ENCODE measurements at places on chromosomes 5 and 9.

DNA sequence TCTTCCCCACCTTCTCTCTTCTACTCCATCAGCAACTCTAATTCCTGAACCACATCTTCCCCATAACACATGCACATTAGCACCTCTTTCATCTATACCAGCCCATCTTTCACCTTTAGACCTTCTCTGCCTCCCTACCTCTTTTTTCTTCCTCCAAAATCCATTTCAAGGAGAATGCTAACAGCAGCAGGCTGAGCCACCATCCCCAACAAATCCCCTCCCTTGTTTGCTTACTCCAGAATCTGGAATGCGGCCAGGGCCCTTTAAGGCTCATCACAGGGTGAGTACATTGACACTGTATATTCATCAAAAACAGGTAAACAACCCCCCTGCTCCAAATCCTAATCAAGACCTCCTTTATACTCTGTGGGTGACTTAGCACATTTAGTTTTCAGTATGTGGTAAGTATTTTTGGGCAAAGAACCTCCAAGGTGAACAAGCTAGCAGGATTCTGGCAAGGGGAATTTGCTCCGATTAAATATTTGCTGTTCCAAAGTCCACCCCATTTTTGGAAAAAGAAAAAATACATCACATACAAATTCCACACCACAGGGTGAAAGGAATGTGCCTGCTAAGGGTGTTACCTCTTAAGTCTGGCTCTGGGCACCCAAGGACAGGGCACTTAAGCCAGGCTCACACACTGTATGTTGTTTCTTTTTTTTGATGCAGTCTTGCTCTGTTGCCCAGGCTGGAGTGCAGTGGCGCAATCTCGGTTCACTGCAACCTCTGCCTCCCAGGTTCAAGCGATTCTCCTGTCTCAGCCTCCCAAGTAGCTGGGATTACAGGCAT is 71.4 kb downstream of the SERINC5 start:
- no peak for DNase-seq

GRCh38 chr5:74851684-74852353 is 14.4 kb downstream of the FAM169A start:
- DNase-seq, result no peak

- DNase-seq, result no peak
These were observed 29.1 kb upstream of the PLCXD3 start for GRCh38 chr5:41539454-41539853.

DNA sequence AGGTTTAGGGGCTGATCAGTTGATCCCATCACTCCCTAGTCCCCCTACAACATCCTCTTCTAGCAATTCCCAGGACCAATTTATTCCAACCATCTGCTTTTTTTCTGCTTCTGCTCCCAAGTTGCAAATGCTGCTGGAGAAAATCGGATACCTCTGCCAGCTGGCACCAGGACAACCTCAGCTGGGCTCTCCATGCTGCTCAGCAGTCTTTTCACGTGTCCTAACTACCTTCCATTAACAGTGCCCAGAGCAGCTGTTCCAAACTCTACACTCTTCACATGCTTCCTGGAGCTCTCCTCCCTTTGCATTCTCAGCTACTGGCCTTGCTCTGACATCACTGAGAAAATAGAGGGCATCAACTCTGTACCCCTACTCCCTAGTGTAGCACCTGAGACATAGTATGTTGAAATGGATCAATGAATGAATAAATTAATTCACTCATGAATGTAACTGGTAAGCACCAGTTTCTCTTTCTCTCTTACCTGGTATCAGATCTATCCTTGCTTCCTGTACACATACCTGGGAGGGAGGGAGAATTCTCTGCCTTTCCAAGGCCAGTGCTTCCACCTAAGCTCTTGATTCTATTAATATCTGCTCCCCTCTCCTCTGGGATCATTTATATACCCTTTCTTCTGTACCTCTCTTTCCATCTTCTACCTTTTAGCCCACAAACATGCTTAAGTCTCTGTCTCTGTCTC is 191.0 kb downstream of the RAB3C start:
- DNase-seq, result no peak

- no peak for DNase-seq
These were observed 49.3 kb downstream of the CCL28 start for GRCh38 chr5:43362725-43363435.

DNA sequence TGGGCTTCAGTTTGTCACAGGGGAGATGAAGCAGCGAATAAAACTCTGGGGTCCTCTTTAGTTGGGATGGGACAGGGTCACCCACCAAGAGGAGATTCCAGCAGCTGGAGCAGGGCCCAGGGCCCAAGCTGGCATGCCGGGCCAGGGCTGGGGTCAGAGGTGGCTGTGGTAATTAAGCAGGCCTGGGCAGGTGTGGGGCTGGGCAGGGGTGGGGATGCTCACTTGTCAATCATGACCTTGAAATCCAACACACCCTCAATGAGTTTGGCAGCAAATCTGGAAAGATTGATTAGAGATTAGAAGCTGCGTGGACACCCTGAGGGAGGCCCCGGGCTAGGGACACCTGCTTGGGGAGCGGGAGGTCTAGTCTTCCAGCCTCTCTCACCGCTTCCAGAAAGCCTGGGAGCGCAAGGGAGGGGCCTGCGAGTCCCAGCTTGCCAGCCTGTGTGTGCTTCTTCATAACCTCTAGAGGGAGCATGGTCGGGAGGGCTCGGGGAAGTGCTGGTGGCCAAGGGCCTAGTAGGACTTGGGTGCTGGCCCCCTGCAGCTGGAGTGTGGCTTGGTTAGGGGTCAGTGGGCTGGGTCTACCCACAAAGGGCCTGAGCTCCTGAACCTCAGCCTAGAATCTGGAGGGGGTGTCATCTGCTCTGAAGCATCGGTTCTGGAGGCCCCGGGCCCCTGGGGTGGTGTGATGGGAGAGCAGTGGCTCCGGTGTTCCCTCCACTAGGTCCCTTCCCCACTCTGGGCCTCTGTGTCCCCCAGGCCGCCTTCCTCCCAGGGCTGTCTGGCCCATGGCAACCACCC is 7.6 kb downstream of the CRAT start:
- DNase-seq, result no peak

DNA sequence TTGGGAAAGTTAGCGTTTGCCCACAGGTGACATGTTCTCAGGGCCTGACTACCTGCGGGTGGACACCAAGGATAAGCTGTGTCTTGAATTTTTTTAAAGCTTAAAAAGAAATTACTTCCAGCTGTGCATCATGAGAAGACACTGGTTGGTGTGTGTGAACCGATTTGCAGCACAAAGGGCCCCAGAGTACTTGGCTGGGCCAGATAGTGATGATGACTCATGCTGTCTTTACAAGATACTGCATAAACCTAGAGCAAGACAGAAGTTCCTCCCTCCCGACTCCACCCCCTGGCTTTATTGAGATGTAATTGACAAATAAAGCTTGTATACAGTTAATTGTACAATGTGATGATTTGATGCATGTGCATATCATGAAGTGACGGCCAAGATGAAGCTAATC is 212.8 kb downstream of the NXNL2 start:
- DNase-seq, result no peak

DNA sequence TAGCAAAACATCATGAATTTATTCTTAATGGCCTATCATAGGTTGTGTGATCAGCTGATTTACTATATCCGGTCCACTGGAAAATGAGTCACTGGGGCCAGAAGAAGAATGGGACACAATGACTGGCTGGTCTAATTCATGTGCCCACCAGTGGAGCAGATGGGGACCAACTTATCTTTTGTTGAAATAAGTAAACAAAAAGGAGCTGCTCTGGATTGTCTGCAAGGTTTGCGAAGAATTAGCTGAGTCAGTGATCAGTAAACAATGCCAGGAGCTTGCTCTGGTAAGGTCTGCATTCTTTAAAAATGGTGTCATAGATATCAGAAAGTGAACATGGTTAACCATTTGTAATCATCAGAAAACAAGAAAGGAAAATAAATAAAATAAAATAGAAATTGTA is 128.0 kb downstream of the RASEF start:
- no peak for DNase-seq

- DNase-seq, result no peak
These were observed 121.2 kb downstream of the RAPGEF6 start for GRCh38 chr5:131513780-131514179.

DNA sequence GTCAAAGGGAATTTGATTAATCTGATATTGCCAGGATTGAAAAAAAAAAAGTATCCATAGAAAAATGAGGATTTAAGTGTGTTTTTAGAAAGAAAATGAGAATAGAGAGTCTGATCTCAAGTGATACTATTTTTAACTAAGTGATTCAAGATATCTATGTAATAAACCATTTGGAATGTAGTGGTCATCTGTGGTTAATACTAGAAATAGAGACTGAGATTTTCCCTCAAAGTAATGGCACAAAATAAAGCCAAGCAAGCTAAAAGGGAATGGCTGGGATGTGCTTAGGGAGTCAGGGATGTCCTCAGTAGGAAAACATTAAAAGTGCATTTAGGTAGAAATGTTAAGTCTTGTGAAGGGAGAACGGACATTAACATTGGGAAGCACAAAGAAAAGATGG is 90.6 kb downstream of the FBXO4 start:
- DNase-seq, result no peak

DNA sequence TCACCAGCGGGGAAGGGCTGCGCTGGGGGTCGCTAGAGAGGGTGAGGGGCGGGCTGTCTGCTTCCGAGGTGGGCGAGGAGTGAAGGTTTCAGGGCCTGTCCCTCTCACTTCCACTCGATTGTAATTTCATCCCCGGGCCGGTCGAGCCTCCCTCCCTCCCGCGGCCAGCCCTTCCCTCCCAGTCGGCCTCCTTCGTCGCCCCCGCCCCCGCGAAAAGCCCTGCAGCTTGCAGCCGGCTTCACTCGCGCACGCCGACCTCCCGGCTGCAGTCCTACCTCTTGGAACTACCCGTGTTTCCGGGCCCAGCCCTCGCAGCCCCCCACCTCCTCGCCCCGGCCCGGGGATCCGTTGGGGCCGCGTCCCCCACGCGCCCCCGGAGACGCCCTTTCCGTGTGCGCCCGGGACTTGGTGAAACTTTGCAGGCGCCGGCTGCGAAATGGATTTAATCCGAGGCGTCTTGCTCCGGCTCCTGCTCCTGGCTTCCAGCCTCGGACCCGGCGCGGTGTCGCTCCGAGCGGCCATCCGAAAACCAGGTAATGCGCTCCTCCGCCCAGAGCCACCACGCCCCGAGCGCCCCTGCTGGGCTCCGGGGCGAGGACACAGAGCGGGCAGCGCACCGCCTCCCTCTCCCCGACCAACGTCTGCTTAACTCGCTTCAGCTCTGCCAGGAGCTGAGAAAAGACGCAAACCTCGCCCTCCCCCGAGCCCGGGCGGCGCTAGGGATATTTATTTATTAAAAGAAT is at the start of gene EGFLAM:
EGFLAM (plus strand) TSS at position 241 of the 743 bp plus-strand sequence; CDS start at position 437, 196 bp downstream.
- no peak for DNase-seq

GRCh38 chr9:94167376-94167890 is 83.2 kb downstream of the PTPDC1 start:
- no peak for DNase-seq

GRCh38 chr5:148956477-148957385 is 106.1 kb downstream of the SH3TC2 start:
- no peak for DNase-seq

GRCh38 chr5:17277907-17278306 is 60.5 kb downstream of the BASP1 start:
- no peak for DNase-seq

GRCh38 chr9:136740069-136740468 is 2.7 kb downstream of the LCN10 start:
- no peak for DNase-seq

GRCh38 chr5:146112476-146112875 is 7.1 kb upstream of the PLAC8L1 start:
- no peak for DNase-seq

DNA sequence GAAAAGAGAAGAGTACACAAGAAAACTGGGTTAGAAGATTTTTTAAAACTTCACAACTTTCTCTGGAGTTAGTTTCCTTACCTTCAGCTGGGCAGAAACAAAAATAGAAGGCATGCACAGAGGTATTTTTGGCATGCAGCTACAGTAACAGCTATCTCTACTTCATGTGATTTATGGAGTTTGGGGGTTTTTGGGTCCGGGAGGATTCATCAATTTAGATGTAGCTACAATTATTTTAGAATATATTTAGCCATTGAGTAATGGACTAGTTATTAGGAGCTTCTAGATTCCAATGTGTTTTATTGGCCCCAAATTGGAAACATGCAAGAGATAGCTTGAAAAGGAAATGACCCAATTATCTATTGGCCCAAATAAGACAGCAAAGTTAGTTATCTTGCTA is 91.6 kb upstream of the TNFAIP8 start:
- no peak for DNase-seq

GRCh38 chr9:27599102-27599869 is 26.0 kb upstream of the C9orf72 start:
- DNase-seq, result no peak

DNA sequence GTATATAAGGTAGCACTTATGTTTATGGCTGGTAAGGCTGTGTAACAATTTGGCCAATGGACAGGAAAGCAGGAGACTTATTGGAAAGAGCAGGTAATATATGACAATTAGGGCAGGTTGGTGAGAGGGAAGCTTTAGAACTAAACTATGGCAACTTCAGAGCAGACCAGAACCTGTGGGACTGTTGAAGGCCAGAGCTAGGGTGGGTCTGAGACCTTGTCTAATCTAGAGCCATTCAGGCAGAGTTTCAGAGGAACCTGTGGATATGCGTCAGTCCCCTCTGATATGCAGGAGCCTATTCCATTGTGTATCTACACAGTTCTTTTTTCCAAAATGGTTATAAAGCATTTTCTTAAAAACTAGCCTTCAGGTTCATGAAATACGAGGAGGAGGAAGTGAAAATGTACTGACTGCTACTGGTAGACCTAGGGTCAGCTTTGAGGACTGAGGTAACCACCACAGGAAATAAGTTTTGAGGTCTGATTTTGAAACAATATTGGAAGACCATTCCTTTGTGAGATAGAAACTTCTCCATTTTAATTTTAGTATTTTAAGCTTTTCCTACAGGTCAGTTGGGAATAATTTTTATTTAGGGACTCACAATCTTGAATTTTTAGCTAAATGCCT is 37.6 kb downstream of the ELL2 start:
- DNase-seq, result no peak

DNA sequence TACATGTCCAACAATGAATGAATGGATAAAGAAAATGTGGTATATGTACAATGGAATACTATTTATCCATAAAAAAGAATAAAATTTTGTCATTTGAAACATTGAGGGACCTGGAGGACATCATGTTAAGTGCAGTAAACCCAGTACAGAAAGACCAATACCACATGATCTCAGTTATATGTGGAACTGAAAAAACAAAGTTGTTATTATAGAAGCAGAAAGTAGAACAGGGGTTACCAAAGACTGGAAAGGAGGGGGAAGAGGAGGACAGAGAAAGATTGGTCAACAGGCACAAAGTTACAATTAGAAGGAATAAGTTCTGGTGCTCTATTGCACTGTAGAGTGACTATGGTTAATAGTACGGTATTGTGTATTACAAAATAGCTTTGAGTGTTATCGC is 233.8 kb downstream of the SEMA6A start:
- DNase-seq, result no peak

GRCh38 chr5:109136906-109137305 is 272.9 kb downstream of the PJA2 start:
- no peak for DNase-seq

- no peak for DNase-seq
These were observed 1045.0 kb upstream of the DMAC1 start for GRCh38 chr9:8844549-8844948.

- DNase-seq, result no peak
These were observed 42.2 kb upstream of the FCN1 start for GRCh38 chr9:134959971-134960310.

Measured in activated T-cell treated with anti-CD3 and anti-CD28 coated beads, Interleukin-2, amount 50 U/mL, for 4 hours (primary cell).